ENCODE measurements at places on chromosomes 11 and 22.

GRCh38 chr11:86449993-86450629 is 75.4 kb downstream of the CCDC81 start:
- no peak for ATAC-seq

- no peak for ATAC-seq
These were observed 720.1 kb downstream of the DLG2 start for GRCh38 chr11:84906995-84907394.

- ATAC-seq: no peak
These were observed 26.3 kb downstream of the RTN4R start for GRCh38 chr22:20241579-20242392.

DNA sequence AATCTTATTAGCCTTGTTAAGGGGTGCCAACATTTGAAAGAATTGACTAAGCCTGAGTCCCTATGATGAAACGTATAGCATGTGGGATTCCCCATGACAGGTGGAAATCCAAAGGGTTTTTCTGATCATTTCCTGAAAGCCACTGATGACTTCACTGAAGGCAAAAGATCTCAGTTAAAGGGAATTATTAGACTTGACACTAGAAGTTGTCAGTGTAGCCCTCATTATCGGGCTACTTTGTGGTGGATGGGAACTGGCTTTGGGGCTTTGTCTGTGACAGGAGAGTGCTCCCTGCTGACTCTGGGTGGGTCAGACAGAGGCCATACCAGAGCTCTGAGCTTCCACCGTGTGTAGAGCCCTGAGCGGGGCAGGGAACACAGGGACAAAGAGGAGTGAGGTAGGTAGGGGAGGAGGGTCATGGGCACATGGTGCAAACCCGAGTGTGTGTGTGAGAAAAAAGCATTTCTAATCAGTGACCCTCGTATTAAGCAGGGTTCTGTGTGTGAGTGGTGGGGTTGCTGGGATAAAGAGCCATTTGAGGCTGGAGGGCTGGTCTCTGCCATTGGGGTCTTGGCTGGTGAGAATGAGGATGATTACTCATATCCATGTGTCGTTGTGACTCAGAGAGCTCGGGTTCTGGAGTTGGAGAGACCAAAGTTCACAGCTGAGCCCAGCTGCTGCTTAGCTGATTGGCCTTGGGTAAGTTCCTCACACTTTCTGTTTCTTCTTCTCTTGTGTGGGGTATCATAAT is 101.1 kb downstream of the GRIK4 start:
- peak; percentile 37 for ATAC-seq

GRCh38 chr11:19660076-19660475 is 52.6 kb upstream of the NAV2 start:
- ATAC-seq: peak; percentile 74
